ENCODE measurements at places on chromosomes 4 and X.
A peak's percentile ranks its signal among the peaks of the same experiment; 100 is the strongest.

DNA sequence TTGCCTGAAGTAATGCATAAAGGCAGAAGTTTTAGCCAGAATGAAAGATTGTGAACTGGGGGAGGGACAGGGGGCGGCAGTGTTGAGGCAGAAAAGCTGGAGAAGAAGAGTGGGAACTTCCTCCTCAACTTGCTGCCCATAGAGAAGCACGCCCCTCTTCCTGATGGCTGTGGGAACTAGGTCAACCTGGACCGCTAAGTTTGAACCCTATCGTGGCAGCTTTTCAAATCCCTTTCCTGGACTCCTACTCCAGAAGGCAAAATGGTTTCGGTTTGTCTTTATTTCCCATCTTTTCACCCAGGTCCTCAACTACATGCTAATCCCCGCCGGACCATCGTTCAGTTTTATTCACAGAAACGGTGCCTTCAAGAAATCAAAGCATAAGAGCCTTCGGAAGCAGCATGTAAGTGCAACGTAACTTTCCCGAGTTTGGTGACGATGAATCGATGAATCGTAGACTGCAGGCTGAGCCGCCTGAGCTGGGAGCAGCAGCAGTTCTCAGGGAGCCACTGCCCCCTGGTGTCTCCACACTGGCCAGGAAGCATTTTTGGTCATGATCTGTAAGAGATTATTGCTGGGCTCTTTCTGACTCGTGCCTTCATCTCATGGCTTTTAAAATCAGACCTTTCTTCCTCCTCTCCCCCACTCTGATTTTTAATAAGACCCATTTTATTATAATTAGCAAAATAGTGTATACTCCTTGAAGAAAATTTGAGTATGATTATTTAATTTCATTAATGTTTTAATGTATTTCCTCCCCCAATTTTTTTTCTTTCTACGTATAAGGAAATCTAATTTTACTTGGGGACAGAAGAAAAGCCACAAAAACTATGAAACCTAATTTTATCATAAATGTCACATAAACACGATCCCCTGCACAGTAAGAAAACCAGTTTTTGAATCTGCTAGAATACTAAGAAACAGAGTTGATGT, 21.4 kb downstream of the SPINK2 start:
- peak; percentile 90 for DNase-seq

DNA sequence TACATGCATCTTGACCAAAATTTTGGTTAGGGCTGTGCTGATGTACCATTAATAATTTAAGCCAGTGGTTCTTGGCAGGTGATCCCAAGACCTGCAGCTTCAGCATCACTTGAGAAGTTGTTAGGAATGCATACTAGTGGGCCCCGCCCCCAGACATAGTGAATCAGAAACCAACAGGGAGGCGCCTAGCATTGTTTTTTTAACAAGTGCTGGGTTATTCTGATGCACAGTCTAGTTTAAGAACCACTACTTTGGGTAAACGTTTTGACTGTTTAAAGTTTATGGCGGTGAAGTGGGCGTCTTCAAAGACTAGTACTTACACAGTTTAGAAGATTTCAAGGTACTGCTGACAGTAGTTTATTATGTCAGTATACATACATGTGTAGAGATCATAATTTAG, 23.6 kb downstream of the FAM199X start:
- no peak for DNase-seq

GRCh38 chrX:41257801-41258200, 76.2 kb upstream of the DDX3X start:
- no peak for DNase-seq

- DNase-seq, result no peak
These were observed 410.3 kb downstream of the RPA4 start for GRCh38 chrX:97294041-97294440.

DNA sequence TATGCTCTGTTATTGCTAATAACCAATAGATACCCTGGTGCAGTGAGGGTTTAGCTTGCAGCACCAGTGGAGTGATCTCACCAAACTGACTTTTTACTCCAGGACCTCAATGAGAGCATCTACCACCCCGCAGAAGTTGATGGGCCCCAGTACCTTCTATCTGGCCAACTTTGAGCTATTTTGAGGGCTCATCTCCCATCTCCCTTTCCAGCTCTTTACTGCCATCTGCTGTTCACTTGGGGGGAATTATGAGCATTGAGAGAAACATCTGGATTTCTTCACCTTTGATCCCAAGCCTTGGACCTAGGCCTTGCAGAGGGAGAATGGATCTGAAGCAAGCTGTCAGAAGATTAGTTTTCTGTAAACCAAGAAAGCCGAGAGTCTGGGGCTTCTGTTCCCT, 143.6 kb downstream of the TMEM164 start:
- DNase-seq, result peak; percentile 48

GRCh38 chr4:82898322-82899243, 2.0 kb upstream of the THAP9 start:
- peak; percentile 44 for DNase-seq

- no peak for DNase-seq
These were observed 114.7 kb downstream of the COX18 start for GRCh38 chr4:72954811-72955210.

DNA sequence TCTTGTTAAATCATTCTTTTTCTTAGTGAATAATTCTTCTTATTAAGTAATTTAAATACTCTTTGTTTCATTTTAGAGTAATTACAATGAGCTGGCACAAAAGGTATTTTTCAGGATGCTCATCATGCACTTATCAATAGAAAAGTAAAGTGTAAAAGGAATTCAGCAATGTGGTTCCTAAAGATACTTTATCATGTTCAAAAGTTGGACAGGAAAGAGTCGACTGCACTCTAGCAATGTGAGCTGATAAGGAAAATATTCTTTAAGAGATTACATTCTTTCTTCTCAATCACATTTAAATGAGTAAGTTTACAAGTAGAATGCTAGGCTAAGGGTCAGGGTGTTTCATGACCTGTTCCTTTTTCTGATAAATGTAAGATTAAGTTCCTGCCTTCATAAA, 609.5 kb upstream of the FAM241A start:
- no peak for DNase-seq

GRCh38 chr4:37383579-37384229, 139.2 kb downstream of the NWD2 start:
- DNase-seq, result peak; percentile 71
